Cardiac septum (tissue), 1 donor: ENCODE measurements at places on chromosomes 16 and 17.

GRCh38 chr16:65334081-65334480 is 212.2 kb upstream of the CDH11 start:
- DNase-seq, result no peak

GRCh38 chr17:50689251-50689650 is 18.5 kb downstream of the ANKRD40 start:
- DNase-seq, result no peak

DNA sequence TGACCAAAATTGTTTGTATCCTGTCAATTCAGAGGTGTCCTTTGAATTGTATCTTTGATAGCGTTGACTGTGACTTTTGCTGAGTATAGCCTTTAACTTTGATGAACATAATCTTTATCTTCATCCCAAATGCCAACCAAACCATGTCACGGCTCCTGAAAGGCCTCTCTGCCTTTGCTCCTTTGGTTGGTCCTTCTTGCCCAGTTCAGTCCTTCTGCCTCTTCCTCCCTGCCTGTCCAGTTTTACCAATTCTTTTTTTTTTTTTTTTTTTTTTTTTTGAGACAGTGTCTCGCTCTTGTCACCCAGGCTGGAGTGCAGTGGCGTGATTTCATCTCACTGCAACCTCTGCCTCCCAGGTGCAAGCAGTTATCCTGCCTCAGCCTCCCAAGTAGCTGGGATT is 12.9 kb upstream of the VPS4A start:
- no peak for DNase-seq

DNA sequence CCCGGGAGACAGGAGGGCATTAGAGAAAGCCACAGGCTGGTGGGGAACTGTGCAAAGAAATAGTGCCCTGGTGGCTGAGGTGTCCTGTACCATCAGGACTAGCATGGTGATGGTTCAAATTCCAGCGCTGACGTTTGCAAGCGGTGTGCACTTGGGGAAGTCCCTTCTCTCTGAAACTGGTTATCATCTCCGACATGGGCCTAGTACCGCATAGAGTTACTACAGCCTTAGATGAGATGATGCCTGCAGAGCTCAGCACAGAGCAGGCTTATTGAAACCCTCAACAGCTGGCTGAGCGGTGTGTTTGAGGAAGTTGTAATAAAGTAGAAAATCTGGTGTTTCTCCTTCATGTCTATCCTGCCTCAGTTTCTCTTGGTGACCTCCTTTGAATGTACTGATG is 136.7 kb upstream of the WSCD1 start:
- DNase-seq, result no peak

- no peak for DNase-seq
Observed at GRCh38 chr16:58499615-58500351, at the start of gene NDRG4. Gene NDRG4, plus strand, starts transcription at chr16:58500143. Its CDS starts 106 bp downstream, at chr16:58500249.

- DNase-seq, result no peak
Observed at GRCh38 chr16:14365200-14365851, 264.7 kb downstream of the PARN start.

DNA sequence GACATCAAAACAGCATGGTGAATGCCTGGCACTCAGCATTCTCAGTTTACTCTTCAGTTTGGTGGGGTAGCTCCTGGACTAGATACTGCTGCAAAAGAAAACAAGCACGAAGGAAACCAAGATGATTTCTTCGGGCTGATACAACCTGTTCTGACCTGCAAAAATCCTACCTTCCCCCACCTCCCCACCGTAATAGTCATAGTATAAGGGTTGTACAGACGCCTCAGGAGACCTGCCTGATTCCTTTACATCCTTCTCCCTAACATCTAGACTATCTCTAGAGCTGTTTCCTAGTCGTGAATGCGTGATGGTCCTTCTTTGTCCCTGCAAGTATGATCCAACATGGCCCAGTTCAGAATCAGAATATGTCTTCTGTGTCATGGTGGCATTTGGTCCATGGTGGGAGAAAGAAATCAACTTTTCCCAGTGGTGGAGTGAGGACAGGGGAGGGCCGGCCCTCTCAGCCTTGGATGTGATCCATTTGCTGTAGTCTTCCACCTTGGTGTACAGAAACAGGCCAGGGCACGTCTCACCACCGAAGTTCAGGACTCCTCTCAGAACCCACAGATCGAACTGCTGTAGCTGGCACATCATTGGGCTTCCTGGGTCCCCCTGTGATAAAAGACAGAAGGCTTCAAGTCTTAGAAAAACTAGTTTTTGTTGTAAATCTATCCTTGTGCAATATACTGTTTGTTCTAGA is 14.5 kb downstream of the PRSS54 start:
- DNase-seq, result no peak

DNA sequence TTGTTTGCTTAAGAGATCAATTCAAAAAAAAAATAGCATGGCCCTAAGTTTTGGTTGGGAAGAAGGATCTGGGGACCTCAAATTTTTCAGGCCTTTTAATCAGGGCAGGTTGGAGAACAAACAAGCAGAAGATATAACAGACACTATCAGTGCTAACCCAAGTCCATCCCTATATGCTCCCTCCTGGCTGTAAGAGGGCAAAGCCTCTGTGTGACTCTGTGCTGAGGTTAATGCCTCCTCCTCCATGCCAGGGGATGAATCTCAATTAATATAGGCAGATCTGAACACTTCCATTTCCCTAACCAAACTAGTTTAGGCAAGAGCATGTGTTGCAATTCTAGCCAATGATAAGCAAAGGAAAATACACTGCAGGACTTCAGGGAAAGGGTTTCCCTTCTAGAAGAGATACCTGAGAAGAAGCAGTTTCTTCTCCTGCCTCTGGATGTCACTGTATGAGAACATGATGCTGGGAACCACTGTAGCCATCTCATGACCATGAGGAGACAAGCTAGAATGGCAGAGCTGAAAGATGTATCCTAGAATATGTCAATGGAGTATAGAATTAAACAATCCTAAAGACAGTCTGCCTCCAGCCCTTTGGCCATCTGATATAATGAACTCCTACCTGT is 76.0 kb downstream of the CHD9NB start:
- DNase-seq, result no peak

DNA sequence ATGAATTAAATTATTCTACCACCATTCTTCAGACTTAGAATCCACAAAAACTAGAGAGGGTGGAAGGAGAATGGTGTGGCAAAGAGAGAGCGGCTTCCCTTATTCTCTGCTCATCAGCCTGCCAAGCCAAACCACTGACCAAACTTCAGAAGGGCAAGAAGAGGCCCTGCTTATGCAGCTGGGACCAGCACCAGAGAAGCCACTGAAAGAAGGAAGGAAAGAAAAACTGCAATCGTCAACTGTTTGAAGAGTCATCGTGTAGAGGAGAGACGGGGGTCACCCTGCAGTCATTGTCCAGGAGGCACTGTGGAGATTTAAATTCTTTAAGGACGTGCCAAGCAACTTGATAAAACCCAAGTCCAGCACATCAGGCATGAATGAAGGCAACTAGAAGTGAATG is 15.6 kb downstream of the PMP22 start:
- no peak for DNase-seq

DNA sequence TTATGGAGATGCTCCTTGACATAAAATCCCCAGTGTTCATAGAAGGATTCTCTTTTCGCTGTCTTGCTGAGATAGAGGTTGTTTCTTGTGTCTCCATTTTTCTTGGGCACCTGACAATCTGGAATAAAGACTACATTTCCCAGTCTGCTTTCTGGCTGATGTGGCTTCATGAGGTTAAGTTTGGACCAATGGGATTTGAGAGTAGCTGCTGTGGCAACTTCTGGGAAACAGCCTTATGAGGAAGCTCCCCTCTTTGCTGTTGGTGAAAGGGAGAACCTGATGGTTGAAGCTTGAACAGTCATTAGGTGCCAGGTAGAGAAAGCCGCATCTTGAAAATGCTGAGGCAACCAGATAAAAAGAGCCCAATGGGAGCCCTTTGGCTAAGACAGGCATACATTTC is 24.4 kb downstream of the HS3ST4 start:
- no peak for DNase-seq

DNA sequence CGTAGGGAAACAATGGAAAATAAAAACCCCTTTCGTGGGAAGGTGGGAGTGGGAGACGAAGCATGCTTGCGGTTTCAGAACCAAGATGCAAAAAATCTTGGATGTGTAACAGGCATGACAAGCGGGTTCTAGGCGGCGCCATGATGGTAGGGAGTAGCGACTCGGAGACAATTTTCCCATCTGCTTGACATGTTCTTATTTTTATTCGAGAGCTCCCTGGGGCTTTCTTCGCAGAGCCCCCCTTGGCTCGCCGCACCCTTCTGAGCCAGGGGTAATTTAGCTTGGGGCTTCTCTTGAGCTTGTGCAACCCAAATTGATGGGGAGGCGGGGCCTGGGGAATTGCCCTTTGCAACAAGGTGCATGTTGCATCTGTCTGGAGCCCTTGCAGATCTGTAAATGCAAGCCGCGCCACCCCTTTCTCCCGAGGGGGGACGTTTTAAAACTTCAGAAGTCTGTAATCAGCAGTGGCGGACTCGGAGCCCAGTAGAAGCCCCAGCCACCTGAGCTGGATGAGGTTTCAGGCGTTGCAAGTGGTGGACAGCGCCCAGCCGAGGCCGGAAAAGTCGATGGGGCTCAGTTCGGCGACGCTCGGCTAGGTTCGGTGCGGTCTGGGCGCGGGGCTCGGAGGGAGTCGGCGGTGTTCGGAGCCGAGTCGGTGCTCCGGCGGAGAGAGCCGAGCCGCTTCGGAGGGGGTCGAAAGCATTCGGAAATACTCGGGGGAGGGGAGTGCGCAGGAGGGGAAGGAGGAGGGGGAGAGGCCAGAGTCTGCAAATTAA is 2.9 kb downstream of the GNAO1 start:
- DNase-seq, result peak; percentile 90

DNA sequence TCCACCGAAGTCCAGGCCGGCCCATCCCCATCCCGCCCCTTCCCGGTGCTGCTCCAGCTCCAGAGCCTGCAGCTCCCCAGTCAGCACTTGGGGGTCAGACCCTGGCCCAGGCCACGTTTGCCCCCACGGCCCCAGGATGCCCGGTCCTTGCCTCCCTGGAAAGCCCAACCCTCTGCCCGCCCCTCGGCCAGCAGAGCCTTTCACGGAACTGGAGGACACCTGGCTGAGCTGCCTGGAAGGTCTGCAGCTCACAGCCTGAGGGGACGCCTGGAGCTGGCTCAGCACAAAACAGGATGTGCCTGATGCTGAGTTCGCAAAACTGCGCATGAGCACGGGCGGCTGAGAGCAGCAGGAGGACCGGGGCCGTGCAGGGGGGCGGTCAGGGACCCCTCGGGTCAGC is 29.7 kb upstream of the SSTR5 start:
- DNase-seq, result no peak

DNA sequence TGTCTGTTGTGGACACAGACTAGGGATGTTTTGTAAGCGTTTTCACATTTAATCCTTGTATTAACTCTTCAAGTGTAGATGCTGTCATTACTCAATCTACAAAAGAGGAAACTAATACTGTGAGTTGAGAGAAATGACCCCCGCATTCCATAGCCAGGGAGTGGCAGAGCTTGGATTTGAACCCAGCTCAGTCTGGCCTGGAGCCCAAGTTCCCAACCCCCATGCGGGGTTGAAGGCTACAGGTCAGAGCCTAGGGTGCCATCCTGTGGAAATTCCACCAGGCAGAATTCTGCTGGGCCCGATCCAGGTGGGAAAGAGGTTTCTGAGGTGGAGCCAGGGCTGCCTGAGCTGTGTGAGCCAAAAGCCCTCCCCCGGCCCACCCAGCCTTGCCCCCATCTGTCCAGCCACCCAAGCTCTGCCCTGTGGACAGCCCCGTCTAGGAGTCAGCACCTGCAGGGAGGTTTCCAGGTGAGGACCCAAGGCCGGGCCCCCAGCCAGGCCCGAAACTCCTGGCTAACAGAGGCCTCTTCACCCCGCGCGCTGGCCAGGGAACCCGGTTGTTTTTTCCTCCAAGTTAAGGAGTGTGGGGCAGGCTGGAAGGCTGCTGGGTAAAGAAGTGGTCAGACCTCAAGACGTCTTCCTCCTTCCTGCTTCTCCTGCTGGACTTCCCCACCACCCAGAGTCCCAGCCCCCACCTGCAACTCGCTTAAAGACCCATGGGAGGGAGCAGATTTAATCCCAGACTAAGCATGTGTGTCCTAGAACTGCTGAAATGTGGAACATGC is 5.7 kb downstream of the MMP15 start:
- no peak for DNase-seq
